Stimulated activated CD8-positive, alpha-beta memory T cell treated with anti-CD3 and anti-CD28 coated beads, Interleukin-7, amount 100 ng/mL, for 1 hour (primary cell): ENCODE measurements at places on chromosomes 5 and 9.

- no peak for DNase-seq
Measured at GRCh38 chr5:178730940-178731265, 444 bp upstream of the ZNF354A start.

DNA sequence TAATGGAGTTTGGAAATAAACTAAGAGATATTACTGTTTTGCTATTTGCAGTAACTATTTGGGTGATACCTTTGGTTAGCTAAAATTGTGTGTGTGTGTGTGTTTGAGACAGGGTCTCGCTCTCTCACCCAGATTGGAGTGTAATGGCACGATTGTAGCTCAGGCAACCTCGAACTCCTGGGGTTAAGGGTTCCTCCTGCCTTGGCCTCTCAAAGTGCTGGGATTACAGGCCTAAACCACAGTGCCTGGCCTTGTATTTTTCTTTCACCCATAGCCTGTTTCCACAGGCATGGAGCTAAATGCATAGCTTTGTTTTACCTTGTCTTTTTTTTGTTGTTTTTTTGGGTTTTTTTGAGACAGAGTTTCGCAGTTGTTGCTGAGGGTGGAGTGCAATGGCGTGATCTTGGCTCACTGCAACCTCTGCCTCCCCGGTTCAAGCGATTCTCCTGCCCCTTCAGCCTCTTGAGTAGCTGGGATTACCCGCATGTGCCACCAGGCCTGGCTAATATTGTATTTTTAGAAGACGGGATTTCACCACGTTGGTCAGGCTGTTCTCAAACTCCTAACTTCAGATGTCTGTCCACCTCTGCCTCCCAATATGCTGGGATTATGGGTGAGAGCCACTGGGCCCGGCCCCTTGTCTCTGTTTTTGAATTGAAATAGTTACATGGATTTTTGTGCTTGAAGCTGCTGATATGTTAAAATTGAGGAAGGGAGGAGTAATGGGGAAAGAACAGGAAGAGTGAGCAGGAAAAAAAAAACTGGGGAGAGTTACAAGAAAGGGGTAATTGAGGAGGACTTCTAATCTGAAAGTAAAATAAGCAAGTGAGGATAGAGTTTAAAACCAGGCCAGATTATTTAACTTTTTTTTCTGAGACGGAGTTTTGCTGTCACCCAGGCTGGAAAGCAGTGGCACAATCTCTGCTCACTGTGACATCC, 5.7 kb downstream of the GPBP1 start:
- no peak for DNase-seq

- DNase-seq: no peak
Measured at GRCh38 chr9:96048104-96048955, 172.8 kb downstream of the ERCC6L2 start.

DNA sequence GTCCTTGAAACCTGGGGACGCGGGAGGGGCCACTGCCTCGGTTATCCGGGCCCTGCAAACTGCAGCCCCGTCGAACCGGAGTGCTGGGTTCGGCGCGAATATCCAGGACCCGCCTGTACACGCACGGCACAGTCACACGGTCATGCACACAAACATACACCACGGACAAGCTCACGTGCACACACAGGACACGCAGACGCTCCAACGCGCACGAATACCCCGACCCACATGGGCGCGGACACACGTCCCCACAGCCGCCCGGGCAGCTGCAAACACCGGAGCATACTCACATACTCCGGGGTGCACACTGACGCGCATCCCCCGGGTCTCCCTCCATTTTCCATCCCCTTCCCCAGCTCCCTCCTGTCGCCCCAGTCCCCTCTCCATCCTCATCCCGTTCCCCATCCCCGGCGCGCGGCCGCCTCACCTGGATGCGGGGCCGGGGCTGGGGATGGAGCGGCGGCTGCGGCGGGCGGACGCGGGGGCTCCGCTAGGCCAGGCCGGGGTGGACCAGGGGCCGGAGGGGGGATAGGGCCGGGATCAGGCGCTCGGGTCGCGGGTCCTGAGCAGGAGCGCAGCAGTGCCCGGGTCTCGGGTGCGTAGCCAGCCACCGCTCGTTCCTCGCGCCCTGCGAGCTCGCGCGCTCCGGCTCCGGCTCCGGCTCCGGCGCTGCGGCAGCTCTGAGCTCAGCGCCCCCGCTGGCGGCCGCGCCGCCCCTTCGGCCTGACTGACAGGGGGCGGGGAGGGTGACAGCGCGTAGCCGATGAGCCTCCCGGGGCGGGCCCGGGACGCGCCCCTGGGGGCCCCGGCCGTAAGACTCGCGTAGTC, at the start of the genes EIF4E1B and SNCB:
Gene EIF4E1B (plus strand): TSS at position 823 of the 828 bp plus-strand sequence. CDS start 12,113 bp downstream, outside the sequence.
Gene SNCB (minus strand): TSS at position 682 of the 828 bp plus-strand sequence. CDS start 880 bp downstream, outside the sequence.
- DNase-seq: no peak

DNA sequence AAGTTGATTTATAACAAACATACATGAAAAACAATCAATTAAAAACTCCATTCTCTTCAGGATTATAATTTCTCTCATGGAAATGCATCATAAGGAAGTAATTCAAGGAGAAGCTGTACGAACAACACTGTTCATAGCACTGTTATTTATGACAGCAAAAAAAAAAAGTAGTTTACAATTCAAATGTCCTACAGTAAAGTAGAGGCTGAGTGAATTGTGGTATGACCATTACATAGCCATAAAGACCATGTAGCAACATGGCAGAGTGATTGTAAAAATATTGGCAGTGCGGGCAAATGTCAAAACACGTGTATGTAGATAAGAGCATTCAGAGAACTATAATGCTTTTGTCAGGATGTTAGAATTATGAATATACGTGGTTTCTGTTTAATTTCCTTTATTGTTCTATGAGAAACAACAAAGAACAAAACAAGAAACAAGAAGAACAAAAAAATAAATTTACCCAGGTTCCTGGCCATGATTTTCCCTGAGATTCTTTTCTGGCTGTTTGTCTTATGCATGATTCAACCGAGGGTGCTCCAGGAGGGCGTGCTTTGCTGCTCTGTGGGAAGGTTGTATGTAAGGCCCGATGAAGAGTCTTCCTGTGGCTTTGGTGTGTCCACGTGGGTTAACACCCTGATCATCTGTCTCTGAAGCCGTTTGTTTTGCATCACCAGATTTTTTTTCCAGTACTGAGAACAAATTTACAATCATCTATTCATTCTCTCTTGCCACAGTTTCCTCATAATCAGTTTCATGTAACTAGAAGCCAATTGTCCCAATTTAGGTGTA, 28.8 kb downstream of the GCNT4 start:
- DNase-seq: no peak

DNA sequence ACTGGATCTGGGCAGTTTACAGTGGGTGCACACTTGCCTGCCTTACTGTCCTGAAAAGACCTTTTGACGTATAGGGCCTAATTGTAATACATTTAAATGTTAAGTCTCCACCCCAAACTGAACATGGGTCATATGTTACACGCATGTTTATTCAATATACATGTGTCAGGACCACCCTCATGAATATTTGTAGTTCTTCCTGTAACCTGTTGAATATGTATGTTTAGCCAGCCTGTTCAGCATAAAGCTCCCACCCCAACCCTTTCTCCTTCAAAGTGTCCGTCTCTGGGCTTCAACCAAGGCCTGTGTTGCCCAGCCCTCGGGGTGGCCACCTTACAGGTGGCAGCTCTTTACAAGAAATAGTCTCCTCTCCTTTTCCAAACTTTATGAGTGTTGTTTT, 180.9 kb upstream of the DAP start:
- DNase-seq: no peak

- DNase-seq: no peak
Measured at GRCh38 chr5:109083937-109084336, 325.8 kb downstream of the PJA2 start.

DNA sequence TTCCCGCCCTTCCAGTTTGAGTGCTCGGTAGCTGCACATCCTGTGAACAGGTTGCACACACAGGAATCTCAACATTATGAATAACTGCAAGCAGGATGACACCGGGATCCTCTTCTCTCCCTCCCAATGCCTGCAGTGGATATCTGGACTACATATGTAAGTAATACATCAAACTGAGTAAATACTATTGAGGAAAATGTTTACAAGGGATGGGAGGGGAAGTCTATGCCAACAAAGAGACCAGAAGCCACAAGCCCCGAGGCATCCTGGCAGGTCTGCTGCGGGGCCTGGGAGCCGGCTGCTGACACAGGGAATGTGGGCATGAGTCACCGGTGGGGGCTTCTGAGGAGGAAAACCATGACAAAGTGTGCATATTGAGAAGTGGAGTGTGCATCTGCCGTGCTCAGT, 8.6 kb upstream of the ANKRD33B start:
- no peak for DNase-seq
